Smooth muscle cell of bladder (primary cell): ENCODE measurements at places on chromosomes 1 and 21. TPM values are rescaled to one million over a fixed set of nuclear protein-coding genes. Genes with fewer than 3 reads are reported as not detected.

Gene PSRC1
- 1.8 and 2.3 TPM in 2 replicates for total RNA-seq

Gene HEYL
- total RNA-seq = 0.09 TPM in 1 of 2 replicates, not detected in the other

Gene AQP10
- total RNA-seq = not detected in 2 replicates

Gene SAMD13
- total RNA-seq = 0.18 and 0.43 TPM in 2 replicates

Gene CYP4Z1
- not detected in 2 replicates for total RNA-seq

Gene C1QA
- not detected in 2 replicates for total RNA-seq

Gene XCL2
- total RNA-seq = not detected in 2 replicates

Gene HUNK
- under 0.01 and 0.14 TPM in 2 replicates for total RNA-seq

Gene RAB3B
- total RNA-seq = 5.2 and 7.0 TPM in 2 replicates

Gene ROR1
- total RNA-seq = 10.8 and 12.8 TPM in 2 replicates

Gene LAMC2
- total RNA-seq = 8.5 and 12.5 TPM in 2 replicates

Gene USP33
- 82.8 and 83.7 TPM in 2 replicates for total RNA-seq

Gene EFNA1
- total RNA-seq = 0.71 and 1.1 TPM in 2 replicates

Gene PPFIA4
- total RNA-seq = 5.3 and 35.9 TPM in 2 replicates

Gene TENT5C
- 9.0 and 10.9 TPM in 2 replicates for total RNA-seq

Gene SPRR5
- total RNA-seq = not detected in 2 replicates

Gene CD52
- not detected in 2 replicates for total RNA-seq

Gene GNG4
- 3.2 and 3.7 TPM in 2 replicates for total RNA-seq

Gene HSF2BP
- 1.3 and 1.7 TPM in 2 replicates for total RNA-seq

Gene AZIN2
- 7.7 and 12.8 TPM in 2 replicates for total RNA-seq

Gene FABP3
- total RNA-seq = 58.3 and 116 TPM in 2 replicates

Gene RGS18
- total RNA-seq = 0.43 TPM in 1 of 2 replicates, not detected in the other

Gene PPM1J
- 0.55 and 0.57 TPM in 2 replicates for total RNA-seq

Gene TNFRSF4
- 0.14 and 0.18 TPM in 2 replicates for total RNA-seq

Gene C4BPB
- total RNA-seq = 0.14 TPM in 1 of 2 replicates, not detected in the other

Gene VAMP3
- 66.5 and 73.4 TPM in 2 replicates for total RNA-seq

Gene ZNF683
- not detected in 2 replicates for total RNA-seq

Gene PGBD5
- total RNA-seq = 0.57 and 0.83 TPM in 2 replicates

Gene BARHL2
- not detected in 2 replicates for total RNA-seq

Gene LIN28A
- not detected in 2 replicates for total RNA-seq

Gene TFF2
- not detected in 2 replicates for total RNA-seq

Gene RGSL1
- total RNA-seq = not detected in 2 replicates

Gene CFHR3
- total RNA-seq = not detected in 2 replicates

Gene ENAH
- total RNA-seq = 109 and 121 TPM in 2 replicates

Gene SERPINC1
- not detected in 2 replicates for total RNA-seq

Gene GDAP2
- total RNA-seq = 17.9 and 26.3 TPM in 2 replicates

Gene PEX11B
- 24.9 and 26.4 TPM in 2 replicates for total RNA-seq

Gene PERM1
- 0.43 and 2.1 TPM in 2 replicates for total RNA-seq

Gene ZNF697
- total RNA-seq = 8.7 and 10.2 TPM in 2 replicates

Gene SPRR1A
- not detected in 2 replicates for total RNA-seq

Gene COL11A1
- total RNA-seq = 17.2 and 24.0 TPM in 2 replicates

Gene MNDA
- not detected in 2 replicates for total RNA-seq

Gene STIL
- total RNA-seq = 1.7 and 2.6 TPM in 2 replicates

Gene CNR2
- not detected in 2 replicates for total RNA-seq

Gene CFHR2
- not detected in 2 replicates for total RNA-seq

Gene DNASE2B
- total RNA-seq = not detected in 2 replicates

Gene SPRR2G
- total RNA-seq = not detected in 2 replicates

Gene SNX7
- total RNA-seq = 48.1 and 52.4 TPM in 2 replicates
